Left renal cortex interstitium (tissue), 4 donors: ENCODE measurements at places on chromosomes 1 and 21.

GRCh38 chr1:207873055-207873890 is 37.7 kb downstream of the CD34 start:
- DNase-seq: no peak

- no peak for DNase-seq
Observed at GRCh38 chr1:227725046-227725445, 10.1 kb downstream of the JMJD4 start.

- no peak for DNase-seq
Observed at GRCh38 chr1:78334952-78335351, 155.8 kb upstream of the PTGFR start.

DNA sequence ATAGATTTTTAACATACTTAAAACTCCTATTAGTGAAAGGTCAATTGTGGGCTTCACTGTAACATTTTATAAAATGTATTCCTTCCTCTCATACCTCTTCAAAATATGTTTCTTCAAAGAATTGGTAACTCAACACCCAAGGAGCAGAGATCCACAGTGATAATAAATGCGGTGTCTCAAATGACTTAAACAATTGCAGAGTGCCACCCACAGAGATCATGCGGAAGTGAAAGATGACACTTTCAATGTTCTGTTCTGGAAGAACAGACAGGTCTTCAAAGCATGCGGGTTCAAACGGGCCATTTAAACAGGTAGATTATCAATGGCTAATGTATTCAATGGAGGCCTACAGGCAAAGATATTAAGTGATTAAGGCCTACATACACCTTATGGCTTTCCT is 157.0 kb upstream of the GREM2 start:
- no peak for DNase-seq
